Retinal pigment epithelial cell (primary cell): ENCODE measurements at places on chromosomes 7 and 10.

- DNase-seq: no peak
Observed at GRCh38 chr10:113216102-113216501, 266.1 kb downstream of the TCF7L2 start.

- no peak for DNase-seq
Observed at GRCh38 chr10:50991456-50992355, 82.6 kb upstream of the PRKG1 start.

GRCh38 chr10:49508654-49509053 lies 30.3 kb downstream of the ERCC6 start:
- no peak for DNase-seq

GRCh38 chr10:116826803-116827202 lies 22.5 kb upstream of the ENO4 start:
- peak; percentile 64 for DNase-seq

DNA sequence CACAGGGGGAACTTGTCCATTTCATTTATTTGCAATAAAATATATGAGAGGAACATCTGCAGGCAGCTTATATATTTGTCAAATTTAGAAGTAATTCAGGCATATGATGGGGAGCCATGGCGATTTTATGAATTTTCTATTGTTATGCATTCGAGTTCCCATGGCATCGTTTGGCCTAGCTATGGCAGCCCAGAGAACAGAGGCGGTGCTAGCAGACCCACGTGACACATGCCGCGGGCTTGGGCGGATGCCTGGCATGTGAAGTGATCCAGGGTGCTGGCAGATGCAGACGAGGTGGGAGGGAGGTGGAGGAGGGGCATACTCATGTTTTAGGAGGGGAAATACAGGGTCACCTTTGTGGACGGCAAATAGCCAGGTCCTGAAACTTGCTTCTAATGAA lies 560.0 kb upstream of the GALNT17 start:
- no peak for DNase-seq
